ENCODE measurements at places on chromosomes 12 and 14.
A peak's percentile ranks its signal among the peaks of the same experiment; 100 is the strongest.

- DNase-seq, result no peak
Measured at GRCh38 chr14:38226366-38226765, 18.7 kb downstream of the SSTR1 start.

DNA sequence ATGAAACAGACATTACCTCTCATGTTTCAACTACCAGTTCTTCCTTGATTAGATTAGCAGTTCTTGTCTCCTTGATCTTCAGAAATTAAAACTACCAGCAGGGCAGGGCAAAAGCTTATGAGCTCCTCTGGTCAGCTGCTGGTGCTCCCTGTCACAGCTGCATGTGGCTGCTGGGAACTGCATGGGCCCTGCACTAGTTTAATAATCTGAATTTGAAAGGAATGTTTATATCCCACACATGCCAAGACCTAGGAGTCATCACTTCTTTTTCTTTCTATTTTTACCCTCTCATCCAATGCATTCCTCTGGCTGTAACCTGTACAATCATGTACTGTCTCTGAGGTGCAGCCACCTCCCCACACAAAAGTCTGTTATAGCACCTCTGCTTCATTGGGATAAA, 73.9 kb downstream of the ARMH4 start:
- DNase-seq, result no peak

- DNase-seq, result no peak
Measured at GRCh38 chr12:130198026-130198662, 35.9 kb downstream of the FZD10 start.

- DNase-seq, result no peak
Measured at GRCh38 chr14:60977847-60978246, 3.0 kb downstream of the TRMT5 start.

DNA sequence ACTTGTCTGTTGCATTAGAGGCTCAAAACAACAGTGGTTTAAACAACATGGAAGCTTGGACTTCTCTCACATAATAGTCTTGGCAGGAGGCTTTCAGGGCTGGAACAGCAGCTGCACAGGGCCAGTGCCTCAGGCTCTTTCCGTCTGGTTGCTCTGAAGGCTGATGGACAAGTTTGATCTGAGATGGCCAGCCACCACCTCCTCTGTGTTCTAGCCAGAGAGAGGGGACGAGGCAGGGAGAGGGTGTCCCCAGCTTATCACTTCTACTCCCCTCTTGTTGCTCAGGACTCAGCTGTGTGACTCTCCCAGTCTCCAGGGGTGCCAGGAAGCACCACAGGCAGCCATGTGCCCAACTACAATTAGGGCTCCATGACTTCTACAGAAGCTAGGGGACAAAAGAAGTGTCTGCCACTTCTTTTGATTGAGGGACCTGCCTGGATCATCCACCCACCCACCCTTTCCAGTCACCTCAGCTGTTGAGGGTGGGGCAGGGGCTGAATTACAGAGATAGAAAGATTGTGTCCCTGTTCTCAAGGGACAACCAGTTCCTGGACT, 46.6 kb downstream of the SMIM41 start:
- DNase-seq, result no peak

DNA sequence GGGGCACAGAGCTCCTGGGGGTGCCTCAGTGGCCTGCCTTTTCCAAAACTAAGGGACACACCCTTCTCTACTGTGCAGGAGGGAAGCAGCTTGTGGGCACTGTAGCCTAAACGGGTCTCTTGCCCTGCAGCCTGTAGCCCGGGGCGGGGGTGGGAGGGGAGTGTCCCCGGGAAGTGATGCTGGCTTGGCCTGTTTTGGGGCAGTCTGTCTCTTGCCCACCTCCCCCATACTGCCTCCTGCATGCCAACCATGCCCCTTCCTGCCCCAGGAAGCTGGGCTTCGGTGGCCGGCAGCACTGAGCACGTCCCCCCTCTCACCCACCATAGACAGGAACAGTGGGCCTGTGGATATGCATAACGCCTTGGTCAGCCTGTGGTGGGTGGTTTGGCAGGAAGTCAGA, 43.4 kb downstream of the PRIMA1 start:
- DNase-seq, result no peak

DNA sequence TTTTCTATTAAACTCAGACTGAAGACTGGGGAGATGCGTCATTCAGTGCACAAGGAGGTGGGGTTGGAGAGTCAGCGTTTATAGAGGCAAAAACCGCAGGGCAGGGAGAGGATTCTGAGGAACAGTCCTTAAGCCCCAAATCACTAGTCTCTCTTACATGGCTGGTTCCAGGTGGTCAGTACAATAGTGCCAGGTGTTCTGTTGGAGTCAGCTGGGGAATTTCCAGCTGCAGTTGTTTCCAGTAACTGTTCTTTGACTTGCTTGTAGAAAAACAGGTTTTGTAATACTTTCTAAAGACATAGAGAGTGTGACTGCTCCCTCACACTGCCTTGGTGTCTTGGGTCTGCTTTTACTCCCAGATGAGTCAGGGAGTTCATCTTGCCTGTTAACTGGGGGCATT, 192.2 kb downstream of the TMTC3 start:
- no peak for DNase-seq

- no peak for DNase-seq
Measured at GRCh38 chr12:14907953-14908352, 22.3 kb upstream of the MGP start.

DNA sequence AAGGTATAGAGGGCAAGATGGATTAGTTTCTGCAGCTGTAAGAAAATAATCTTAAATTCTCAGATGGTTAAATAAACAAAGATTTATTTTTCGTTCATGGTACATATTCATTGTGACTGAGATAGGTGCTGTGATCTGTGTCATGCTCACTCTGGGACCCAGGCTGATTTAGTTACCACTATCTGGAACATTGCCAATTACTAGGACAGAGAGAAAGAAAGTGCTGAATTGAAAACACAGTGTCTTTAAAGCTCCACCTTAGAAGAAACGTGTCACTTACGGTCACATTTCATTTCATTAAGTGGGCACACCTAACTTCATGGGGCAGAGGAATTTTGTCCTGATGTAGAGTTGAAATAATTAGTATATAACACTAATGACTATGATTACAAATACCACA, 430.0 kb downstream of the CCDC91 start:
- no peak for DNase-seq

DNA sequence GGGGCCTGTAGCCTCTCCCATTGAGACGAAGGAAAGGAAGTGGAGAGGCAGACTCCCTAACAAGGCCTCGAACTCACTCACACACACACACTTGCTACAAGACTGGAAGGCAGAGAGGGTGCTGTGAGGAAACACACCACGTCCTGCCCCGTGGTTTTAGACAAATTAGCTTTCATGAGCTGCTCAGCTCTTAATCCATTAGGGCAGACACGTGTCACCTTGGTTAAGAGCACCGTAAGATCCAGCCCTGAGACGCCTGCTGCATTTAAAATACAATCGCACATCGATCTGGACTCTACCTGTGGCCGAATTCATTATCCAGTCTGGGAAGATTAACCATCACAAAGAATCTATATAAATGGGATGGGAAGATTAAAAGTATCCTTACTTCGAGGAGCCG, 72.0 kb downstream of the RIMBP2 start:
- DNase-seq, result no peak

GRCh38 chr14:31942166-31942841, 134.8 kb upstream of the ARHGAP5 start:
- DNase-seq, result no peak

- no peak for DNase-seq
Measured at GRCh38 chr14:90472632-90473031, 75.8 kb downstream of the CALM1 start.

- no peak for DNase-seq
Measured at GRCh38 chr12:56304276-56304675, 4.1 kb upstream of the CS start.

DNA sequence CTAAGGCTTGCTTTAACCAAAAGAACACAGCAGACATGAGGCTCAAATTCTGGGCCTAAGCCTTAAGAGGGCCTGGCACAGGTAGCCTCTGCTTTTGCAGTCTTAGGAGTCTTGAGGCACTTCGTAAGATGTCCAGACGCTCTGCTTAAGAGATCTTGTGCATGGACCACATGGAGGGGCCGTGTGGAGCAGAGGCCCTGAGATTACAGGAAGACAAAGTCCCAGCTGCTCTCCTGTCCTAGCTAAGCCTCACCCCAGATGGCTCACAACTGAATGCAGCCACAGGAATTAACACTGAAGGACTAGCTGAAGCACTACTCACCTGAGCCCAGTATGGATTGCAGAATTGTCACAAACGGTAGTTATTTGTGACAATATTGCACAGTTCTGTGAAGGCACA, 446.0 kb downstream of the PDZRN4 start:
- DNase-seq, result no peak

DNA sequence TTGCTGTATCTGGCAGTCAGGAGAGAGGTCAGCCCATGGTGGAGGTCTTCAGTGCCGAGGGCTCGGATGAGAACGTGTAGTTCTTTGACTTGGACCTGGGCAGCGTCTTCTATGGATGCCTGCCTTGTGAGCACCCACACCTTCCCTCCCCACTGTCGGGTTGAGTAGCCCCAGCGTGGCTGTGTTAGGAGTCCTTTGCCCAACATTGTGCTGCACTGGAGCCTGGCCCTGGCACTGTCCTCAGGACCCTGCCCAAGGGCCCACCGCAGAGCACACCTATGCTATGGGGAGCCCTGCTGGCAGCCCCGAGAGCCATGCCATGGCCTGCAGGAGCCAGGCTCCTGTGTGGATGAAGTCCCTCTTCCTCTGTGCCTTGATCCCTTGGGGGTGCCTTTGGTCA, 26.7 kb downstream of the SLC25A29 start:
- DNase-seq, result no peak

DNA sequence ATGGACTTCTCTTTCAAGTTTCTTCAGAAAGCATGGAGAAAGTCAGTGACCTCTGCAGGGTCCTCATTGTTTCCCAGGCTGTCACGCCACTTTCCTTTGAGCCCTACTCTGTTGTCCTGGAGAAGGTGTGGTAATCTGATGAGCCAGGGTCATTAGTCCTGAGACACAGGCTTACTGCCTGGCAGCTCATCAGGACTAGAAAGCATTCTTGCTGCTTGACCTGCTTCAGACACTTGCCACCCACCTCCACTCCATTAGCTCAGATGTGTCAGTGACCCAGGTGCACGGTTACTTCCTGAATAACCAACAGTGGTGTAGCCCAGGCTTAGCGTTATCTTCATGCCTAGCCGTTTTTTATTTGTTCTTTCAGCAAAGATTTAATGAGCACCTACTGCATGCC, 93.9 kb downstream of the FGD4 start:
- no peak for DNase-seq

- no peak for DNase-seq
Measured at GRCh38 chr12:91211866-91212265, 29.2 kb upstream of the DCN start.

DNA sequence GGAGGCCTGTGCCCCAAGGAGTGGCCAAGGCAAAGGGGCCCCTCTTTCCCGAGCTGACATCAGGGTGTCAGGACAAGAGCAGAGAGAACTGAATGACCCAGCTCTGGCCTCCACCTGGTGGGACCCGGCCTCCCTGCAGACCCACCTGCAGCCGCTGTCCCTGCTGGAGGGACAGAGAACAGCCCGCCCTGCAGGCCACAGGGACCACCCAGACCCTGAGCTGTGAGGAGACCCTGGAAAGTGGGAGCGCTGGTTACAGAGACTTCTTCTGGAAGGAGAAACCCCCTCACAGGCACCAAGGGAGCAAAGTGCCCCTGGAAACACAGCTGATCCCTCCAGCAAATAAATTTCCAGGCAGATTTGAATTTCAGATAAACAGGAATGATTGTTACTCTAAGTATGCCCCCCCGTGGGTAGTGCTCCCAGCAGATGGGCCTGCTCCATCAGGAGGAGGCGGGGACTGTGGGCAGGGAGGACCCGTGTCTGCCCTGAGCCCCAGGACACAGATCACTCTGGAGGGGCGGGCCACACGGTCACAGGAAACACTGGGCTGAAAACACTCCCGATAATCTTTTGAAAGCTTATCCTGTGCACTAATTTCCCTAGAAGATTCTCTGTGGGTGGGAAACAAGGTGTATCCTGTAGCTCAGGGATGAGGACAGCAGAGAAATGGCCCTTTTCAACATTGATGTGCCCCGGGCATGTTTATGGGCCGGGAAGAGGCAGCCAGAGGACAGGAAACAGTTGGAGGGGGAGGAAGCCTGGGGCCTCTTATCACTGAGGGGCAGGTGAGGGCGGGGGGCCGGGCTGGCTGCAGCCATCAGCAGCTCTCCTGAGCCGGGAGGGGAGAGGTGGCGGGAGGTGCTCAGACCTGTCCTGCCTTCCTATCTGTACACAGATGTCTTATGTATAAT, 276.0 kb downstream of the ADGRD1 start:
- DNase-seq, result no peak

DNA sequence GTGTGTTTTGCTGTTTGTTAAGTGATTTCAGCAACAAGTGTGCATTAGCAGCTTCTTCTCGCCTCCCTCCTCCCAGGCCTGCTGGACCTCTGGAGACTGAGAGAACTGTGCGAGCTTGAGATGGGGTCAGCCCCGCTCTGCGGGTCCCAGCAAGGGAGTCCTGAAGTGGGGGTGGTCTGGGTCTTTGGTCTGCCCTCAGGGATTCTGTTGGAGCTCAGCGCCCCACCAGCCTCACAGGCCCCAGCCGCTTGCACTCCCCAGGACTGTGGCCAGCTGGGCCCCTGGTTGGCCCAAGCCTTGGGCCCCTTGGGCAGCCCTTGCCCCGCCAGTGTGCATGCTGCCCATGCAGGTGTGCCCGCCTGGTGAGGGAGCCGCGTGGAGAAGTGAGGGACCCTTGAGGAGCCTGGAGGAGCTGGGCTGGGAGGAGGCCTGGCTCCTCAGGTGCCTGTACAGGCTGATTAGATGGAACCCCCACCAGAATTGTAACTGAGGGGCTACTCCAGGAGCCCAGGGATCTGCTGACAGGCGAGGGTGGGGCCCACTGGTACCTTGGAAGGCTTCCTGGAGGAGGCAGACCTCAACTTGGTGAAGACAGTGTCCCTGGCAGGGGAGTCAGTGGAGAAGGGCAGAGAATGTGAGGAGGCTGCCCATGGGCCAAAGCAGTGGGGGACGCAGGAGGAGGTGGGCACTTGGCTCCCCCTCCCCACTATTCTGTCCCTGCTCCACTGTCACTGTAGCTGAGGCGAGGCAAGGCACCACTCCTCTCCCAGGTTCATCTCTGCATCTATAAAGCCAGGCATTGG, 56.7 kb downstream of the BEGAIN start:
- DNase-seq, result no peak

- DNase-seq, result no peak
Measured at GRCh38 chr14:38851111-38851510, 251.9 kb downstream of the SEC23A start.

DNA sequence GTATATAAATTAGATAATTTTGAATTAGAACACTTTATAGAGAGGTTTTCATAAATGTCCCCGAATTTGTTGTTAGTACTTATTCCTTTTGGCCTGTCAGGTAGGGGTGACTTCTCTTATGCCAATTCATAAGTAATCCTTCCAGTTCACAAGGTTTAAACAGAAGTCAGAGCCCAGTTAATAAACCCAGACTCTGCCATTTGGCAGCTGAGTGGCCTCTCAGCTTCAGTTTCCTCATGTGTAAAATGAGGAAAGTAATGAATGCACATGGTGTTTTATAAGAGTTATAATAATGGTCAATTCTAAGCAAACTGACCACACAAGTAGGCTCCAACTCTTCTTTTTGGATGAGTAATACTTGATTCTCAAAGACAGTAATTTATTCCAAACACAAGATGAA, 10.3 kb downstream of the MTERF2 start:
- DNase-seq, result no peak

GRCh38 chr12:108511633-108512540, 3.2 kb upstream of the FICD start:
- peak; percentile 49 for DNase-seq
